NCI-H2081 treated with DMSO at 0.1 percent for 48 hours (cell line): ENCODE measurements at places on chromosomes 5 and 9.

DNA sequence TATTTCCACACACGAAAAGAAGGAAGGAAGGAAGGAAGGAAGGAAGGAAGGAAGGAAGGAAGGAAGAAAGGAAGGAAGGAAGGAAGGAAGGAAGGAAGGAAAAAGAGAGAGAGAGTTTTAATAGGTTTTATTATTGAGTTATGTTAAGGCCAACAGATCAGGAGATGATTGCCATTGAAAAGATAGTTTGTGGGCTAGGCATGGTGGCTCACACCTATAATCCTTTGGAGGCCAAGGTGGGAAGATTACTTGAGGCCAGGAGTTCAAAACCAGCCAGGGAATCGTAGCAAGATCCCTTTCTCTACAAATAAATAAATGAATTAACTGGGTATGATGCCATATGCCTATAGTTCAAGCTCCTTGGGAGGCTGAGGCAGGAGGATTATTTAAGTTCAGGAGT lies 877.2 kb downstream of the TLE4 start:
- DNase-seq = no peak

- DNase-seq = no peak
Measured at GRCh38 chr5:6886866-6887265, 173.6 kb downstream of the TENT4A start.

- no peak for DNase-seq
Measured at GRCh38 chr5:67360047-67360446, 163.4 kb upstream of the CD180 start.

DNA sequence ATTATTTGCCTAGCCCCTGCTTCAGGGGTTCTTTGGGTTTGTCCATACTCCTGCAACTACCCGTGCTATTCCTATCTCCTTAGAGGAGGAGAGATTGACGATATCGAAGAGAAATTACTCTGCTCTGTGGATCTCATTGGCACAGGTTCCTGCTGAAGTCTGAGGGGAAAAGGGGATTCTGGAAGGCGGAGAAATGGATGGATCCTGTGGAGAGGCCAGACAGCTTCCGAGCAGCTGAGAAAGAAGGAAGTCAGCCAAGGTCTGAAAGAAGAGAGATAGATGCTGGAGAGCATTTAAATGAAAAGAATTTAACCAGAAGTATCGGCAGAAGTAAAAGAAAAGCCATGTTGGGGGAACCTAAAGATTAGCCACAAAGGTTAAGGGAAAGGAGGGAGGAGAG lies 40.4 kb upstream of the SPATA31C2 start:
- no peak for DNase-seq

GRCh38 chr9:5510360-5510931 lies at the start of gene PDCD1LG2:
Gene PDCD1LG2, plus strand, starts transcription at chr9:5510531. Its CDS starts 12,016 bp downstream, at chr9:5522547.
- DNase-seq = no peak
